HFFc6 (cell line): ENCODE measurements at places on chromosomes 2 and 18. TPM values are rescaled to one million over a fixed set of nuclear protein-coding genes. Genes with fewer than 3 reads are reported as not detected.
A peak's percentile ranks its signal among the peaks of the same experiment; 100 is the strongest.

GRCh38 chr2:159098921-159099411 lies 130.5 kb downstream of the TANC1 start:
- H3K4me3 ChIP-seq = peak overlapping the region; percentile 35
- DNase-seq = no peak
- peaks cover 16% of the 10 kb centered on the region for H3K36me3 ChIP-seq
- H3K4me1 ChIP-seq = peaks cover 58% of the 10 kb centered on the region
- H3K27me3 ChIP-seq = peaks cover 2% of the 10 kb centered on the region; the same call in 1 of the 2 replicates

- DNase-seq = no peak
- H3K36me3 ChIP-seq = no peaks in the 10 kb centered on the region
- H3K4me3 ChIP-seq = no peak overlapping the region
- H3K27me3 ChIP-seq = peaks cover 8% of the 10 kb centered on the region
- H3K4me1 ChIP-seq = peaks cover 5% of the 10 kb centered on the region; the same call in 1 of the 2 replicates
- H3K27ac ChIP-seq = no peak overlapping the region
These were observed 263.4 kb downstream of the SH3BP4 start for GRCh38 chr2:235215248-235215647.

DNA sequence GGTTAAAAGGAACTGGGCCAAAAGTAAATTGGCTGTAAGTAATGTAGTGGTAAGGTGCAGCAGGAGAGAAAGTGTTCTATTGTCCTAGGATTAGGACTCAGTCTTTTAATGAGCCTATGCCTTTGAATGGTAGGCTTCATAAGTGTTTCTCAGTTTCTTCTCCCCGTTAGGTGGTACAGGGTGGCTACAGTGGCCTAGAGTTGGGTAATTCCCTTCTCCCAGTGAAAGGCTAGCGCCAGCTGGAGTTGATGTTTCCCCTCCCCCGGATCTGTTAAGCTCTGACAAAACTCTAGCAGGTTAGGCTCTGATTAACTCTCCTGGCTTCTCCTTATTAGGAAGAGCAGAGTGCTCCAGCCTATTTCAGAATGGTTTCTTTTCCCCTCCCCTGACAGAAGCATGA lies 127.7 kb downstream of the DNAH6 start:
- H3K27me3 ChIP-seq = peaks cover 44% of the 10 kb centered on the region
- no peak overlapping the region for H3K27ac ChIP-seq
- DNase-seq = no peak
- H3K4me1 ChIP-seq = no peaks in the 10 kb centered on the region
- H3K36me3 ChIP-seq = 0 out of 2 replicates have a peak, but pooled peaks cover 4% of the 10 kb centered on the region
- H3K4me3 ChIP-seq = no peak overlapping the region

DNA sequence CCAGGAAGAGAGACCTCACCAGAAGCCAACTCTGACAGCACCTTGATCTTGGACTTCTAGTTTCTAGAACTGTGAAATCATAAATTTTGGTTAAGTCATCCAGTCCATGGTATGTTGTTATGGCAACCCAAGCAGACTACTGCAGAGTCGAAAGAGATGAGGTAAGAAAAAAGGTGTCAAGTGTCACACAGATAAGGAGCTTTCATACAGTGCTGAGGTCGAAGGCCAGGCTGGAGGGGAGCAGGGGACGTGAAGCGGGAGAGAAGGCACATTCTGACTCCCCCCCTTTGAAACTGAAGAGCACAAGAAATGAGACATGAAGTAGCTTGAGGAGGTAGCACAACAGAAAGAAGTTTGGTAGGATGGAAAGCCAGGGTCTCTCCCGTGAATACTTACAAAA lies 110.4 kb downstream of the ALK start:
- H3K4me1 ChIP-seq = no peaks in the 10 kb centered on the region
- no peak for DNase-seq
- no peak overlapping the region for H3K27ac ChIP-seq
- peaks cover 2% of the 10 kb centered on the region; the same call in 1 of the 2 replicates for H3K27me3 ChIP-seq
- H3K36me3 ChIP-seq = no peaks in the 10 kb centered on the region
- H3K4me3 ChIP-seq = no peak overlapping the region

Gene MALT1
- 19.4 to 23.4 TPM (median 23.2 TPM) in 3 replicates for total RNA-seq

Gene TTN
- total RNA-seq = 0.24 to 0.64 TPM (median 0.48 TPM) in 3 replicates
